ENCODE measurements at places on chromosomes 2 and 18.

GRCh38 chr2:143830476-143830875 is 689.4 kb downstream of the ZEB2 start:
- DNase-seq = no peak

DNA sequence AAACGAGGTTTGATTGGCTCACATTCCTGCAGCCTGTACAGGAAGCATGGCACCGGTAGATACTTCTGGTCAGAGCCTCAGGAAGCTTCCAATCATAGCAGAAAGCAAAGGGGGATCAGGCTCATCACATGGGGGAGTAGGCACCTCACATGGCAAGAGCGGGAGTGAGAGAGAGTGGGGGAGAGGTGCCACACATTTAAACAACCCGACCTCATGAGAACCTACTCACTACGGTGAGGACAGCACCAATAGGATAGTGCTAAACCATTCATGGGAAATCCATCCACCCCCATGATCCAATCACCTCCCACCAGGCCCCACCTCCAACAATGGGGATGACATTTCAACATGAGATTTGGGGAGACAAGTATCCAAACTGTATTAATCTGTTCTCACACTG is 105.8 kb downstream of the SOCS6 start:
- DNase-seq = no peak

GRCh38 chr2:137857881-137858280 is 106.4 kb upstream of the HNMT start:
- no peak for DNase-seq

DNA sequence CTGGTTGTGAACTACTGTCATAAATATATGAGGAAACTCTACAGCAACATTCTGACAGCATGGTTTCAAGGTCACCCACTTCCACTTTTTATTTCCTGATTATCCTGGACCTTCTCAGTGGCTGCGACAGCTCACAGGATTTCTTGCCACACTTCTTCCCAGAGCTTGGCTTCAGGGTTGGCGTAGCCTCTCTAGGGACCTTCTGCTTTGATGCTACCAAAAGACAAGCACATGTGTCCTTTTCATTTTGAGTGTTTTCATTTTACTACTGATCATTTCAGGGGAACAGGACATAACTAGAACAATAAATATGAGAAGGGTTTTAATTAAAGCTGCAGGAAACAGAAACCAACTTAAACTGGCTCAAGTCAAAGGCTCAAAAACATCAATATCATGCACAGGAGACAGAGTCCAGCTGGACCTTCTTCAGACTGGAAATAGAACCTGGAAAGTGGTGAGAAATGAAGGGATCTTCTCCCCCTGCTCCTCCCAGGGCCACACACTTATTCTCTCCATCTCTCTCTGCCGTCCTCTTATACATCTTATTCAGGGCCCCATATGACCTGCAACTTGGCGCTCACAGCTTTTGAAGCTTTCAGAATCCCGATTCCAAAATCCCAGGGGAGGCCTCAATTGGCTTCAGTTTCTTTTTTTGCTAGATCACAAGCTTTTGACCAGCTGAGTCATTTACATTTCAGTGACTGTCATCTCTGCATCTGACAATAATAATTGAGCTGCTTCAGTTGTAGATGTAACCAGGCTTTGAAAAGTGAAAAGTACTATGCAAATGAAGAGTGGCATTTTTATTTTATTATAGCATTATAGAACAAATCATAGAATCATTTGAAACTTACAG is 9.7 kb downstream of the VIT start:
- peak; percentile 53 for DNase-seq

GRCh38 chr2:170846314-170846713 is 29.6 kb downstream of the GAD1 start:
- DNase-seq = no peak

DNA sequence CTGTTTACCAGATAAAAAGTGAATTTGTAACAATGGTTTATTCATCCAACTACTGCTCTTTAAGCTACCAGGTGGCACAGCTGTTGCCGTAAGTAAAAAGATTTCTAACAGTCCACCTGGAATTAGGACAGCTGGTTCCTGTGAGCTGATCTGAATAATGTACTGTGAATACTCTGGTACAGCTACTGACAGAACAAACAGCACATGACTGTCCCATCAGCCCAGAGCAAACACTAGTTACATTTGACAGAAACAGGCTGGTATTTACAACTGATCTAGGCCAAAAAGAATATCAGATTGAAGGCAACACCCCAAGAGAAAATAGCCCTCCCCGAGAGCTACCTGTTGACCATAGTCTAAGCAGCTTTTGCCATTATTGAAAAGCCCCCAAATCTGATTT is 840.4 kb downstream of the CPS1 start:
- no peak for DNase-seq

DNA sequence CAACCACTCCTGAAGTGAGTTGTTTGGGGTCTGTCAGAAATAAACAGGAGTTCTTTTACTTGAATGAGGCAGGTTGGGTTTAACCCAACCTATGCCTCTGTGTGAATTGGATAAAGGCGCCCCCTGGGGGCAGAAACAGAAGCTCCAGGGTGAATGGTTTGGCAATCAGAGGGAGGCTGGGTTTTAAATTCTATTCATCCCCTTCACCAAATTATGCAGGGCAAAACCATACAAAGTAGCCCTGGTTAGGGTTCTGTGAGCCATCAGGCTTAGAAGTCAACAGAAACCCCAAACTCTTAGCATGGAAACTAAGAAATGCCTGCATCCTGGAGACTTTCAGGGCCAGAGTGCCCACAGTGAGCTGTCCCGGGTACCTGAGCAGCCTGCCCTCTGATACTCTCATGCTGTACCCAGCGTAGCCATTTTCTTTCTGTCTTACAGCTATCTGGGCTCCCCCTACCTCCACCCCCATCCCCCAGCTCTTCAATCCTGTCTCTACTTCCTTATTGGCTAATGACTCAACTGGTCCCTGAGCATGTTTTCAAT is 241.5 kb downstream of the ICOS start:
- no peak for DNase-seq
